Fibroblast of lung (primary cell): ENCODE measurements at places on chromosomes 5 and 9.
A peak's percentile ranks its signal among the peaks of the same experiment; 100 is the strongest.

- no peak for DNase-seq
These were observed 244.8 kb upstream of the HAPLN1 start for GRCh38 chr5:83965441-83965840.

- peak; percentile 24 for DNase-seq
These were observed 75.9 kb downstream of the AUH start for GRCh38 chr9:91285729-91286353.

GRCh38 chr5:13566871-13567339 is 377.6 kb downstream of the DNAH5 start:
- peak; percentile 86 for DNase-seq

DNA sequence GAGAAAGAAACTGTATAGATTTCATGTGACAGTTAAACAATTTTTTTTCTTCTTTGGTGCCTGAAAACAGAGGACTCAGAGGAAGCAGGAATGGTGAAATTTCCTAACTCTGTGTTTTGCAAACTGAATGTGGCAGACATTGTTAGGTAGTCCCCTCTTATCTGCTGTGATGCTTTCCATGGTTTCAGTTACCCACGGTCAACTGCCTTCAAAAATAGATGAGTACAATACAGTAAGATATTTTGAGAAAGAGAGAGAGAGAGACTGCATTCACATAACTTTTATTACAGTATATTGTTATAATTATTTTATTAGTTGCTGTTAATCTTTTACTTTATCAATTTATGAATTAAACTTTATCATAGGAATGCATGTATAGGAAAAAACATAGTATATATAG is 627.2 kb downstream of the CCDC171 start:
- DNase-seq = no peak

GRCh38 chr5:90020575-90021538 is 388.7 kb downstream of the CETN3 start:
- peak; percentile 98 for DNase-seq
